ENCODE measurements at places on chromosomes 5 and 9.

DNA sequence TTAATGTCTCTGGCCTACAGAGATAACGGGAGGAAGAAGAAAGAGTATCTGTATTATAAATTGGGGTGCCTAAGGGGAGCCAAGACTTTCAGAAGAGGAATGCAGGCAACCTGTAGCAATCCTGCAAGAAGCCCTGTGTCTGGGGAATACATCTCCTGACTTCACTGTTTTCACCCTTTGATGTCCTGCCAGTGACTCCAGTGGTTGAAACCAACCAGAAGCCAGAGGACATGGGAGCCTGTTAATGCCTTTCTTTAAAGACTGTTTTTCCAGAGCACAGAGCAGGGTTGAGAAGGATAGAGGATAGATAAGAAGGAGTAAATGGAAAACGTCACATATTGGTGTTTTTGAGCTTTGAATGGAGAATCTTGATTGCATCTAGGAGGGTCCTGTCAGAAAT is 151.2 kb downstream of the HACD4 start:
- no peak for DNase-seq

- no peak for DNase-seq
Measured at GRCh38 chr5:168128557-168128956, 162.9 kb upstream of the WWC1 start.

GRCh38 chr5:72224946-72225463 is 95.0 kb downstream of the MRPS27 start:
- DNase-seq, result no peak

DNA sequence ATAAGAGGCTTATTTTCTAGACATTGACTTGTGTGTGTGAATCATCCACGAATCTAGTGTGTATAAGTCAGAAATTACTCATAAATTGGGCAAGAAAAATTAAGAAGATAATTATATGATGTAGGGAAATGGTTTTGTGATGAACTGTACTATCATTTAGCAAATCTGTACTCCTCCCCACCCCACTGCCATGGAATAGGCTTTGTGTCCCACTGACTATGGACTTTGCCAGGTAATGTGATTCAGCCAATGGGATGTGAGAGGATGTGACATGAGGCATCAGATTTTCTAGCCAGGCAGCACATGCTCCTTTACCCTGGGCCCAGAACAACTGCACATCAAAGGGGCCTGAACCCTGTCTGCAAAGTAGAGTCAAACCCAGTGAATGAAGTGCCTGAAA is 406.6 kb downstream of the CTNND2 start:
- no peak for DNase-seq

DNA sequence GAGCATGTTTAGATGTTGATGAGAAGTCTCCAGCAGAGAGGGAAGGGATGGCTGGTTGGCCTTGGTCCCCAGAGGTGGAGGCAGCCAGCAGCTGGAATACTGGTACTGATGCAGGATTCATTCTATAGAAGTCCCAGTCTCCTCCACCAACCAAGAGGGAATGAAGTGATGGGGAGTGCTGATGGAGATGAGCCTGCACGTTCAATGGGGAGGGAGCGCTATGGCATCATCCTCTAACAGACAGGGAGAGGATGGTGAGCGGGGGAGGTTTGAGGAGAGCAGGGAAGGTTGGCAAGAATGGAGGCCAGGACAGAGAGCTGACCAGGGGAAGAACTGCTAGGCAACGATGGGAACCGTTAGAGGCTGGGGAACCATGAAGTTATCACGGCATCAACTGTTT is 159.8 kb upstream of the MVB12B start:
- DNase-seq, result no peak

GRCh38 chr5:68711293-68712200 is 382.3 kb upstream of the SLC30A5 start:
- DNase-seq, result no peak

GRCh38 chr9:121324316-121324715 is 45.7 kb downstream of the STOM start:
- DNase-seq, result no peak

- DNase-seq, result no peak
Measured at GRCh38 chr5:180670586-180671359, 21.4 kb upstream of the FLT4 start.

DNA sequence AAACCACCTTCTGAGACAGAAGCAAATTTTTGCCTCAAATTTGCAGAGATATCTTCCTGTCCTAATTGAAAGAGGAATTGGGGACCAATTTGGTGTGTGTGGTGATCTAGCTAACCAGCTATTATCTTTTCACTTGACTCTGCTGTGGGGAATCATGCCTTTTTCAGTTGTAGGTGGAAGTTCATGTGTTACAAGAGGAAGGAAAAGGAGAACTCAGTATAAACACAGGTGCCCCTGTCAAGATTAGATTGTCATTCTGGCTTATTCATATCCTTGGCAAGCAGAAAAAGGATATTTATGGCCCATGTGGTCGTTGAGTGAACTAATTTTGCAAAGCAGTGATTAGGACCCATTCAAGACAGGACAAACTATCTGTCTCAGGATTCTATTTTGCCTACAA is 336.8 kb upstream of the SLC30A5 start:
- DNase-seq, result no peak

GRCh38 chr5:95780597-95780996 is 41.9 kb downstream of the GLRX start:
- DNase-seq, result no peak

- no peak for DNase-seq
Measured at GRCh38 chr5:24347158-24347557, 297.6 kb downstream of the CDH10 start.

DNA sequence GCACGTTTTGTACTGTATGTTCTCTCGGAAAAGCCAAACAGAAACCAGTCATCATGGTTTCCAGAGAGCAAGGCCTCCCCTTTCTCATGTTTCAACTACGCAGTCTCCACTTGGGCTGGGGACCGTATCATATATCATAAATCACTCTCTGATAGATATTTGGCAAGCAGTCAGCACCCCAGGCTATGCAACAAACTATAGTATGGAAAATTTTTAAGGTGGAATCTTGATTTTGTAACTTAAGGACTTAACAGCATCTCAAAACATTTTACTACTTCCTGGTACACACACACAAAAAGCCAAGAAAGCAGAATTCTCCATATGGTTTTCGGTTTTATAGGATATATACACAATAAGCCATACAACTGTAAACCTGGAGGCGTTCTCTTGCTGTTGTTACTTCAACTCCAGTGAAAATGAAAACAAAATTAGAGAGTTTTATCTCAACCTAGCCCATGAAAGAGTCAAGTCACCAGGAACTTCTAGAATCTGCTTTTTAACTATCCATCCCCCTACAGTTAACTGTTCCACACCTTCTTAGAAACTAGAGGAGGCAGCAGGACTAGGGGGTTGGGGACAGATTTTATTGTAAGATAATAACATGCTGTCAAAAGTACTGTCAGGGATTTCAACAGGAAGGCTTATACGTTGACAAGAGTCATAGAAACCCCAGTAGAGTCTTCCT is 283.4 kb downstream of the NFIB start:
- DNase-seq, result no peak

DNA sequence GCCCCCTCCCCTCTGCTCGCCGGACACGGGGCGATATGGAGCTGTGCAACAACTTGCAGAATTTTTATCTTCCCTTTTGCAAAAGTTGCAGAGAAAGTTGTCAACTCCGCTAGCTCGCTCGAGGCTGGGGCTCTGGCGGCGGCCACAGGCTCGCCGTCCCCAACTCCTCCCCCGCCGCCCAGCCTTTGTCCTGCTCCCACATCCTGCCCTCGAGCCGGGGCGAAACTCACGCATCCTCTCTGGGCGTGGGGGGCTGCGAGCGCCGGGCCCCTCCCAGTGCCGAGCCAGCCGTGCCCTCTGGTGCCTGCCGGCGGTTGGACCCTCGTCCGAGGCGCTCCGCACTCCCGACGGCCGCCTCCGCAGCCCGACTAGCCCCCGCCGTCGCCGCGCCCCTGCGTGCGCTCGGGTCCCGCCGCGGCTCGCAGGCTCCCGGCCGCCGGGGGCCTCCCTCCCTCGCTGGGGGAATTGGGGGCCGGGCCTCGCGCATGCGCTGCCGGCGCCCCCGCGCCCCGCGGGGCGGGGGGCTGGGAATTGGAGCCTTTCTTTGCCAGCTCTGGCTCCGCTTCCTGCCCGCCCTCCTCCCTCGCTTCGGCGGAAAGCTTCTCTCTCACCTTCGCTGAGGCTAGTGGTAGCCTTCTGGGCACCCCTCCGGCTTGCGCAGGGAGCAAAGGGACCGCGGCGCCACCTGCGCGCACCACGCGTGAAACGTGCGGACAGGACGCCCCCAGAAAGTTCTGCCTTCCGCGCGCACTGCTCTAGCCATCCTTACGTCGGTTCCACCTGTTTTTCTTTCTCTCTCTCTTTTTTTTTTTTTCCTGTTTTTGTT is at the start of gene CCNJL:
CCNJL (minus strand) TSS at position 431 of the 826 bp plus-strand sequence. CDS start 641 bp downstream, outside the sequence.
- DNase-seq, result no peak

- DNase-seq, result no peak
Measured at GRCh38 chr5:96584712-96585111, 77.5 kb upstream of the CAST start.

GRCh38 chr5:32683125-32683524 is 28.0 kb upstream of the NPR3 start:
- no peak for DNase-seq

- no peak for DNase-seq
Measured at GRCh38 chr5:73499756-73500155, 1.5 kb downstream of the BTF3 start.

GRCh38 chr5:125006011-125006685 is 259.7 kb upstream of the ZNF608 start:
- no peak for DNase-seq

- DNase-seq, result no peak
Measured at GRCh38 chr5:148924817-148925216, 98.4 kb downstream of the ADRB2 start.

DNA sequence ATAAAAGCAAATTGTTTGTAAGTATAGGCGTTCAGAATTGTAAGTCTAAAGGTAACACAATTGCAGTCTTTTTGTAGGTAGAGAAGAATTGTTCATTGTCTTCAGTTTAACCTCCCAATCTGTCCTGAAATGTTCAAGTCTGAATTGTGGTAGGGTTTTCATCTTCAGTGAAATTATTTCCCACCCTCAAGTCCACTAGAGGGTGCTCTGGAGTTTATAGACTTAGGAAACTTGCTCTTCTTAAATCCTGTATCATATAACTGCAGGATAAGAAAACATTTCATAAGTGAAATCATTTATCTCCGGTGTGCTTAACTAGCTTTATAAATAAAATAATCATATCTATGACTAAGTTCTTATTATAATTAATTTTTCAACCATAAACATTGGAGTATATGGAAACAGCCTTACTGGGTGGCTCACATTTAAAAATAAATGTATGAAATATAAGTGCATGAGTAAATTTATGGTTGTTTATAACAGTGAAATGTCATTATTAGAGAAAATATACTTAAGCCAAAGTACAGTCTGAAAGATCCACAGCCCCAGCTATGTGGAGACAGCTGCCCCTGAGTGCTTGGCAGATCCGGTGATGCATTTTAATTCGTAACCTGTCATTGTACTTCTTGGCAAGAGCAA is 182.4 kb upstream of the OTULINL start:
- no peak for DNase-seq

GRCh38 chr5:83029912-83030311 is 47.3 kb downstream of the TMEM167A start:
- no peak for DNase-seq

DNA sequence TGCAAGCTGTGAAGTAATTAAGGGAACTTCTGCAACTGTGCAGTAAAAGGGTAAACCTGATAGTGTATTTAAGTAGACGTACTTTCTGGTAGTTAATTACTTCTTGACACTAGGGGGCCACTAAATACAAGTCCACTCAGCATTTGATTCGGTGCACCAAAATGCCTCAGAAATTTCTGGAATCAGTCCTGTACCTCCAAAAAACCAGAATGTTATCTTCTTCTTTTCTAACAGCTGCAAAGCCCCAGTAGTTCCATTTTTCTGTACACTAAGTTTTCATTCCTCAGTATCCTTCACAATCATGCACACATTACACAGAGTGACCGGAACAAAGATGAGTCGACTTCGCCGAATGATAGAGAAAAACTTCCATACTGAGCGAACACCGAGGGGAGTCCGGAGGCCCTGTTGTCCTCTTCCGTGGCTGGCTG is 484 bp downstream of the GFM2 start:
- DNase-seq, result no peak

DNA sequence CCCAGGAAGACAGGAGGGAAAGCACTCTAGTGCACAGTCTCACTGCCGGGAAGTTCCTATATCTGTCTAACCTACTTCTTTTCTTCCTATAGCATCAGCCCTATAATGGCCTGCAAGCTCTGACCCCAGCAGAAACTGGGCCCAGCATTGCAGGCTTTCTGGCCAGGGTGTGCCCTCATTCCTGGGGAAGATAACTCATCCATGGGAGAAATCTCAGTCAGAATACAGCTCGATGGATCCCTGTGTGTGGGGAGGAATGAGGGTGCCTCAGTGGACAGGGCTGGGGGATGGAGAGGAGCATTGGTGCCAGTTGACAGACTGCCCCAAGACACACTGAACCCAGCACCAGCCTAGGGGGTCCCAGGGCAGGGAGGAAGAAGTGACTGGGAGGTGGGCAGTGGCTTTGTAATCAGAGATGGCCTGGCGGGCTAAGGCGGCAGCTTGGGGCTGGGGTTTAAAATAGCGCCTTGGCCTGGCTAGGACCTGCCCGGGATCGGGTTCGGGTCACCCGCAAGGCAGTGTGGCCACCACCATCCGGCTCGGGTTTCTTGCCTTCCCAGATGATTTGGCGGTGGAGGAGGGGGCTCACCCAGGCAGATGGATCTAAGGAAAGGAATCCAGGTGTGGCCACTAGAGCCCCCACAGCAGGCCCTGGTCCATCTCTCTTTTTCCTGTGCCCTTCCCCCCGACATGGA is 7.6 kb upstream of the CXXC5 start:
- no peak for DNase-seq

DNA sequence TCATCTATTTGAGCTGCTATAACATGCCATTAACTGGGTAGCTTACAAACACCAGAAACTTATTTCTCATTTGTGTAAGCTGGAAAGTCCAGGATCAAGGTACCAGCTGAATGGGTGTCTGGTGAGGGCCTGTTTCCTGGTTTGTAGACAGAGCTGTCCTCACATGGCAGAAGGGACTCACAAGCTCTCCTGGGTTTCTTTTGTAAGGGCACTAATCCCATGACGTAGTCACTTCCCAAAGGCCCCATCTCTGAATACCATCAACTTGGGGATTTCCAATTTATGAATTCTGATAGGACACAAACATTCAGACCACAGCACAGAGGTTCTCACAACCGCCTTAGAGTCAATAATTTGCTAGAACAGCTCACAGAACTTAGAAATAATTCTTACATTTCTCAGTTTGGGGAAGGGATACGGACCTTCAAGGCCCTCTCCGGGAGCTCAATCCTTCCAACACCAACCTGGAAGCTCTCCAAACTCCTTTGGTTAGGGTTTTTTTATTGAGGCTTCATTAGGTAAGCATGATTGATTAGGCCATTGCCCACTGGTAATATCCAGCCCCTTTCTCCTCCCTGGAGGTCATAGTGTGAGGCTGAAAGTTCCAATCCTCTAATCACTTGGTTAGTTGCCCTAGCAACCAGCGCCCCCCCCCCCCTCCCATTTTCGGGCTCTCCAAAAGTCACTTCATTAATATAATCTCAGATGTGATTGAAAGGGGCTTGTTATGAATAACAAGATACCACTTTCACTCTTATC is 7.6 kb upstream of the DNAJA1 start:
- DNase-seq, result no peak

- DNase-seq, result no peak
Measured at GRCh38 chr5:60727033-60727679, 27.2 kb upstream of the DEPDC1B start.
